Glutamatergic neuron (in vitro differentiated cells): ENCODE measurements at places on chromosomes 12 and 14. TPM values are rescaled to one million over a fixed set of nuclear protein-coding genes. Genes with fewer than 3 reads are reported as not detected.

PRIMA1 gene
- 2.4 TPM for total RNA-seq

WIF1 gene
- total RNA-seq, result not detected

SOS2 gene
- 50.4 TPM for total RNA-seq

ETFBKMT gene
- total RNA-seq, result 2.2 TPM

IL26 gene
- total RNA-seq, result not detected

DNAI7 gene
- 0.76 TPM for total RNA-seq
